NCI-H446 treated with DMSO at 0.1 percent for 48 hours (cell line): ENCODE measurements at places on chromosomes 1 and 21.

GRCh38 chr1:19079541-19080472, 123.3 kb upstream of the IFFO2 start:
- no peak for DNase-seq

DNA sequence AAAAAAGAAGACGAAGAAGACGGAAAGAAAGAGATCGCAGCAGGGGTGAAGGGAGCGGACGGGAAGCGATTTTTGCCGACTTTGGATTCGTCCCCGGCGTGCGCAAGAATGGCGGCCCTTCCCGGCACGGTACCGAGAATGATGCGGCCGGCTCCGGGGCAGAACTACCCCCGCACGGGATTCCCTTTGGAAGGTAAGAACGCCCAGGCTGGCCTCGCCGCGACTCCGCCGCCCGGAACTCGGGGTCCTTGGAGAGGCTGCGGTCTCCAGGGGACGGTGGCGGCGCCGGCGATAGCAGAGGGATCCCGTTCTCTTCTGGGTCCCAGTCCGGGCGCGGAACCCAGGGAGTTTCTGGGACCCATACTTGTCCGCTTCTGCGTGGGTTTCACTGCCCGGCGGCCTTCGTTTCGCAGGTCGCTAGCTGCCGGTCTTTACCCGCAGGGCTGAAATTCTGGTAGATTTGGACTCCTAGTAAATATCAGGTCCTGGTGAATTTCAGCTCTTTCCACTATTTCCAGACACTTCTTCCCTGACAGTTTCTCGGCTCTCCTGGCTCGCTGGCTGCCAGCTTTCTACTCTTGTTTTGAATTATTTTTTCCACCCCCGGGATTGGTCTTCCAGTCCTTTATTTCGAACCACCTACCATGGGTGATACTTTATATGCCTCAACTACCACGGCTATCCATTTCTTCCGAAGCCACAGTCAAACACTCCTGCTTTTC, 1.0 kb downstream of the PAX7 start:
- DNase-seq = no peak

DNA sequence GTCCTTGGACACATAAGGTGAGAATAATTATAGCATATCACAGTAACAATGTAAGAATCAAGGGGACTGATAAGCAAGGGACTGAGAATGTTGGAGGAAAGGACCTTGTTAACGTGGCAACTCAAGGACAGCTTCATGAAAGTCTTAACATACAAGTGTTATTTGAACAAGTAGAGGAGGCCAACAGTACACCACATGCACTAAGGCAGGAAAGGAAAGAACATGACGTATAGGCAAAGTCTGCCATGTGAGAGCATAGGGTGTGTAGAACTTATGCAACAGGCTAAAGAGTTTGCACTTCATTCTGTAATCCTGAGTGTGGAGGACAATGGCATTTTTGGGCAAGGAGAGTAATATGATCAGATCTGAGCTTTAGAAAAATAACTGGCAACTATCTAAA, 33.3 kb upstream of the DIRAS3 start:
- no peak for DNase-seq

GRCh38 chr1:206508130-206508889, 979 bp downstream of the RASSF5 start:
- DNase-seq = no peak

GRCh38 chr1:9363061-9363471, 70.4 kb downstream of the SPSB1 start:
- no peak for DNase-seq

DNA sequence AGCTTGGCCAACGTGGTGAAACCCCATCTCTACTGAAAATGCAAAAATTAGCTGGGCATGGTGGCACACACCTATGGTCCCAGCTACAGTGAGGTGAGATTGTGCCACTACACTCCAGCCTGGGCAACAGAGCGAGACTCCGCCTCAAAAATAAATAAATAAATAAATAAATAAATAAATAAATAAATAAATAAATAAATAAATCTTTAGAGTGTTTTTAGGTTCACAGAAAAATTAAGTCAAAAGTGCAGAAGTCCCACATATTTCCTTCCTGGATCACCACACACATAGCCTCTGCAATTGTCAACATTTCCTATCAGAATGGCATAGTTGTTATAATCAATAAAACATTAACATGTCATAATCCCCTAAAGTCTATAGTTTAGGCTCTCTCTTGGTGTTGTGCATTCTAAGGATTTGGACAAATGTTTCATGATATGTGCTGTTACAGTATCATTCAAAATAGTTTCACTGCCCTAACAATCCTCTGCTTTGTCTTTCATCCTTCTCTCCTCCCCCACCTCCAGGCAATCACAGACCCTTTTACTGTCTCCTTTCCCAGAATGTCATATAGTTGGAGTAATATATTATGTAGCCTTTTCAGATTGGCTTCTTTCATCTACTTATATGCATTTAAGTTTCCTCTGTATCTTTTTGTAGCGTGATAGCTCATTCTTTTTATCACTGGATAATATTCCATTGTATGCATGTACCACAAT, 58.3 kb downstream of the LAMC1 start:
- DNase-seq = no peak

- no peak for DNase-seq
These were observed 59.9 kb upstream of the SOD1 start for GRCh38 chr21:31599563-31599962.

DNA sequence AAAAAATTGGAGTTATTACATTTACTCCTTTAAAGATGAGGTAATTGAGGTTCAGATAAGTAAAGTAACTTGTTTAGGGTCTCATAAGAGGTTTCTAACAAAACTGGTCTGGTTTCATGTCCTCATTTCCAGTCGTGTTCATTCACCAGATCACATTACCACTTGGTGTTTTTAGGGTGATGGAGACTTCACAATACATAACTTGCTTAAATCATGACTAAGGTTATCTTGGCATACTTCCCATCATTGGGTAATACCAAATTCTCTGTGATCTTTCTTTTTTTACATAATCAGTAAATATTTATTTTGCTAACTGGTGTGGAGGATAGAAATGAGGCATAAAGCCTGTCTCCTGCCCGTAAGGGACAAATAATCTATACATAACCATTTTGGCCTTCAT, 31.6 kb upstream of the RPTN start:
- no peak for DNase-seq

- no peak for DNase-seq
These were observed 5.7 kb downstream of the EPHX1 start for GRCh38 chr1:225815526-225816178.

DNA sequence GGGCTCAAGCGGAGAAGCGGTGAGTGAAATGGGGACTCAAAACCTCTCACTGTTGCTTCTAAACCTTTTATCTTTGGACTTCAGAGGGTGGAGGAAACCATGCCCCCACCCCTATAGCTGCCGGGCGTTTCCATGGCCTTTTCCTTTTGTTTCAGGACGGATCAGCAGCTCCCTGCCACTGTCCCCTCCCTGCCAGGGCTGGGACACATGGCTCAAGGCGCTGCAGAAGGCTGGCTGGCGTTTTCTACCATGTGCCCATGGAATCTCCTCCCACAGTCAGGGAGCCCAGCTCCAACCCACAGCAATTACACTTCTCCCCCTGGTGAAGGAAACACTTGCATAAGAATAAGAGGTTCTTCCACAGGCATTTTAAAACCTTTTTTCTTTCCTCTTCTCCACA, 812.7 kb downstream of the PLA2G4A start:
- DNase-seq = no peak
